ENCODE measurements at places on chromosomes 16 and 17. TPM values are rescaled to one million over a fixed set of nuclear protein-coding genes. Genes with fewer than 3 reads are reported as not detected.
A peak's percentile ranks its signal among the peaks of the same experiment; 100 is the strongest.

Gene CSNK2A2
- 80.9 TPM for total RNA-seq

Gene ZNF469
- 27.9 TPM for total RNA-seq

Gene C1QL1
- total RNA-seq: 3.1 TPM

Gene FBRS
- 98.4 TPM for total RNA-seq

- no peak overlapping the region for H3K27ac ChIP-seq
- H3K4me3 ChIP-seq: peak overlapping the region; percentile 100
- H3K36me3 ChIP-seq: peaks cover 3% of the 10 kb centered on the region
- H3K4me1 ChIP-seq: peaks cover 14% of the 10 kb centered on the region
Observed at GRCh38 chr17:47099451-47099986, 89.6 kb downstream of the CDC27 start.

DNA sequence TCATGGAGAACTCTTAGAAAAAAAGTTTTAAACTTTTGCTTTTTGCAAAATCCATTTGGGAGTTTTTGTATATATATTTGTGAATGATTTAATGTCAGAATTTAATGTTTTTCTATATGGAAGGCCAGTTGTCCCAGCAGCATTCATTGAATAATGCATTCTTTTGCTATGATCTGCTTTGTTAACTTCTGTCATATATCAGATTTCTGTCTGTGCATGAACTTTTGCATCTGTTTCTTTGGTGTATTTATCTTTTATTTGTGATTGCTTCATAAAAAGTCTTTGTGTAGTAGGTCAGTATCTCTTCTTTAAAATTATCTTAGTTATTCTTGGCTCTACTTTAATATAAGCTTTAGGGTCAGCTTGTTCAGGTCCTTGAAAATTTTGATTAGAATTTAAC is 84.2 kb downstream of the MAP2K4 start:
- no peak for DNase-seq
- H3K27me3 ChIP-seq: no peaks in the 10 kb centered on the region
- H3K27ac ChIP-seq: peak overlapping the region; percentile 13
- peaks cover 9% of the 10 kb centered on the region for H3K4me1 ChIP-seq
- no peak overlapping the region for H3K4me3 ChIP-seq

DNA sequence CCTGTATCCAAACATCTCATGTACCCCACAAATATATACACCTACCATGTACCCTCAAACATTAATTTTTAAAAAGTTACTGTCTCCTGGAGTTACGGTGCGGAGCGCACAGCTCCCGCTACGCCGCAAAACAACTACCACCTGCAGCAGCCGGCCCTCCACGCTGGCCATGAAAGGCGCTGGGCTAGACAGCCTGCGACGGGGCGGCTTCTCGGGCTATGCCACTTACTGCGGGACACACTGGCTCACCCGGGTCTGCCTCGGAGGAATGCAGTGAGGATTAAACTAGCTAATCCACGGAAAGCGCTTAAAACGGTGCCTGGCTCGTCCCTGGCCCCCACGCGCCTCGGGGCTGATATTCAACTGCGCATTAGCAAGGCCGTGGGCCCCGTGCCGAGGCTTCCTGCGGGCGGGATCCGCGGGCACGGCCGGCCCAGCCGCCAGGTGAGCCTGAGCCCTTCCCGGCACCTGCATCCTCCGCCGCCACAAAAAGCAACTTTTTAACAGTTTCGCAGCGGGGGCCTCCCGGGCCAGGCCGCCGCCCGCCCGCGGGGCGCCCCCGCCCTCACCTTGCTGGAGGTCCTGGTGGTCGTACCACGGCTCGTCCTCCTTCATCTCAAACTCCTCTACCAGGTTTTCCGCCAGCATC is 633 bp downstream of the CDR2 start:
- peaks cover 38% of the 10 kb centered on the region for H3K4me1 ChIP-seq
- no peaks in the 10 kb centered on the region for H3K27me3 ChIP-seq
- peak overlapping the region; percentile 95 for H3K4me3 ChIP-seq
- H3K36me3 ChIP-seq: no peaks in the 10 kb centered on the region
- peak; percentile 66 for DNase-seq

DNA sequence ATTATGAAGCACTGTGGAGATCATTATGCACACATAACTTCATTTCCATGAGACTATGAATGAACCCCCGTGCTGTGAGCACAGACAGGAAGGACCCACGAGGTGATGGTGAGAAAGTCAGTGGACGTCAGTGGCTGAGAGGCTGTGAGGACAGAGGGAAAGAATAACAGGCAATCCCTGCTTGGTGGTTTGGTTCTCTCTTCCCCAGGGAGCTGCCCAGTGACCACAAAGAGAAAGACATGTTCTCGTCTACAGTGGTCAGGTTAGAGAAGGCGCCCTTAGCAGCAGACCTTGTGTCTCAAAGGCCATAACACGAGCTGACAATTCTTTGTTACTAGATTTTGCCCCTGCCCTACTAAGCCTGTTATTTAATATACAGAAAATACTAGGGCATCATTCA is 609.2 kb downstream of the TOX3 start:
- H3K27me3 ChIP-seq: peaks cover 29% of the 10 kb centered on the region
- no peaks in the 10 kb centered on the region for H3K36me3 ChIP-seq
- H3K27ac ChIP-seq: no peak overlapping the region
- DNase-seq: no peak
- H3K4me3 ChIP-seq: no peak overlapping the region

DNA sequence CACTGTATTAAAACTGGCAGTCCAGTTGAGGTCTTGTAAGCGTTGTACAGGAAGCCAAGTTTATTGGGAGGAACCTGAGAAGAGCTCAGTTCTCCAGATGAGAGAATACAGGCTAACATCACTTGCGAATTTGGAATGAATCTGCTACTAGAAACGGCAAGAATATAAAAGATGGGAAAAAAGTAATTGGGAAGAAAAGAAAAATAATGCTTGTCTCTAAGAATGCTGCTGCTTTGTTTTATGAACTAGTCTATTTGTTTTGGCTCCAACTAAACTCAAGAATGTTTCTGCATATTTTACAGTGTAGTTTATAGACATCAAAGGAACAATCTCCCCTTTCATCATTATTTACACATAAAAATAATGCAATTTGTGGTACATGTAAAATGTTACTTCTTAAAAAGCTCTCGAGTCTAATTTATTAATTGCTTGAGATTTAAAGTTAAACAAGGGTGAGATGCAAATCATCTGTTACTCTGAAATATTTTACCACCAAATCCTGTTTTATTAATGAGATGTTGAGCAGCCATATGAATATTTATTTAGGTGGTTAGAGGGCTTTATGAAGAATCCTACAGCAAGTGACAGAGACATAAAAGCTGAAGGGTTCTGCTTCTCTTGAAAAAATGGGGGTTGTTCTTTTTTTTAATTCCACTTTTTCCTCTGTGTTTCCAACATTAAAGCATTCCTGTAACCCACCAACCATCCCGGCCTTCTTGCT is 162.1 kb upstream of the AXIN2 start:
- H3K27me3 ChIP-seq: no peaks in the 10 kb centered on the region
- H3K4me3 ChIP-seq: no peak overlapping the region
- peak overlapping the region; percentile 86 for H3K27ac ChIP-seq

GRCh38 chr17:9676084-9676483 is 30.8 kb downstream of the USP43 start:
- no peak overlapping the region for H3K27ac ChIP-seq
- DNase-seq: no peak
- no peak overlapping the region for H3K4me3 ChIP-seq
- H3K36me3 ChIP-seq: peaks cover 29% of the 10 kb centered on the region
- H3K27me3 ChIP-seq: no peaks in the 10 kb centered on the region
